Panc1 (cell line): ENCODE measurements at places on chromosomes 6 and 20.

DNA sequence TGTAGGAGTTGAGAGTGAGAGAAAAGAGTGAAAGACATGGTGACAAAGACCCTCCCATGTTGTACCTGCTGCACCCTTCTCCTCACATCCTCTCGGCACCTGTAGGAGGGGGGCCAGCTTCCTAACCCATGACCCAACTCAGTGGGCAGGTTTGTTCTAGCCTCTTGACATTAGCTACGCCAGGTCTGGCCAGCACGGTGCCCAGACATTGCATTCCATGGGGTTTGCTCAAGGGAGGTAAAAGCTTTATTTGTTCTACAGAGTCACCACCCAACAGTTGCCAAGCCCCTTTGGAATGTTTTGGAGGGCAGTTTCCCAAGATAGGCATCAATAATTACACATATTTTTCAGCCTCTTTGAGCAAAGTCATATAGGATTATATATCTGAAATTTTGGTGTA is 22.7 kb upstream of the TGM6 start:
- DNase-seq, result no peak

DNA sequence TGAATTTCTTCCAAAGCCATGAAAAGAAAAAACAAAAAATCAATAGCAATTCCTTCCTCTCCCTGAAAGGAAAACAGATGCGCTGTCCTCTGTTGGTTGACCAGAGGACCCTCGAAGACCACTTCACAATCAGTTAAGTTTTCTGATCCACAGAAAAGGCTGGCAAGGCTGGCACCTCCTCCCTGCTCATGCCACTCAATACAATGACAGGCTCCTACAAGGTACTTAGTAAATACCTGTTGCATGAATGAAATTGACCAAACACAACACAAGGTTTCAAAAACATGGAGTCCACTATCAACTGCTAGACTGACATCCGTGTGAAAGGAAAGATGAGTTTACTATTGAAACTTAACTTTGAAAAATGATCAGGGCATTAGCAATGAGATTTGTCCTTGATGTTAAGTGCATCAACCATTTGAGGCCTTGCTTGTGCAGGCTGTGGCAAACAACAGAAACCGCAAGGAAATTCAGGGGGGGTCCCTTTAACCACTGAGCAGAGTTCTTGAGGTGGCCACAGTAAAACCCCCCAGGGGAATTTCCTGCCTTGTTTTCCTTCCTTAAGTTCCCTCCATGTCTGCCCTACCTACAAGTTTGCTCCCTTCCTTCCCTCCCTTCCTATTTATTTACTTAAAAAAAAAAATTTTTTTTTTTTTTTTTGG is 27.9 kb upstream of the RTF2 start:
- no peak for DNase-seq

GRCh38 chr20:35994994-35995453 is 26.6 kb downstream of the CNBD2 start:
- peak; percentile 69 for DNase-seq

DNA sequence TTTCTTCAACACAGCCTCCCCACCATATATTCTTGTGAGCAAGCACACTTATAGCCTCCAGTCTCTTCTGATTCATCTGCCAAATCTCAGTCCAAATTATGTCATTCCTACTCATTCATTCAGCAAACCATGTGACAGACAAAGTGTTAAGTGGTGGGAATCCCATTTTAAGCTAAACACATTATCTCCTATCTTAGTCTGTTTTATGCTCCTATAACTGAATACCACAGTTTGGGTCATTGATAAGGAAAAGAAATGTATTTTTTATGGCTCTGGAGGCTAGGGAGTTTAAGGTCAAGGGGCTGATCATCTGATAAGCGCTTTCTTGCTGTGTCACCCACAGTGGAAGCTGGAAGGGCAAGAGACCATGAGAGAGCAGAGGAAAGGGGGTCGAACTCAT is 23.9 kb upstream of the SMIM13 start:
- no peak for DNase-seq

- no peak for DNase-seq
Measured at GRCh38 chr20:37452236-37452635, 68.8 kb upstream of the NNAT start.

- peak; percentile 17 for DNase-seq
Measured at GRCh38 chr6:121305957-121306607, 28.2 kb downstream of the TBC1D32 start.

DNA sequence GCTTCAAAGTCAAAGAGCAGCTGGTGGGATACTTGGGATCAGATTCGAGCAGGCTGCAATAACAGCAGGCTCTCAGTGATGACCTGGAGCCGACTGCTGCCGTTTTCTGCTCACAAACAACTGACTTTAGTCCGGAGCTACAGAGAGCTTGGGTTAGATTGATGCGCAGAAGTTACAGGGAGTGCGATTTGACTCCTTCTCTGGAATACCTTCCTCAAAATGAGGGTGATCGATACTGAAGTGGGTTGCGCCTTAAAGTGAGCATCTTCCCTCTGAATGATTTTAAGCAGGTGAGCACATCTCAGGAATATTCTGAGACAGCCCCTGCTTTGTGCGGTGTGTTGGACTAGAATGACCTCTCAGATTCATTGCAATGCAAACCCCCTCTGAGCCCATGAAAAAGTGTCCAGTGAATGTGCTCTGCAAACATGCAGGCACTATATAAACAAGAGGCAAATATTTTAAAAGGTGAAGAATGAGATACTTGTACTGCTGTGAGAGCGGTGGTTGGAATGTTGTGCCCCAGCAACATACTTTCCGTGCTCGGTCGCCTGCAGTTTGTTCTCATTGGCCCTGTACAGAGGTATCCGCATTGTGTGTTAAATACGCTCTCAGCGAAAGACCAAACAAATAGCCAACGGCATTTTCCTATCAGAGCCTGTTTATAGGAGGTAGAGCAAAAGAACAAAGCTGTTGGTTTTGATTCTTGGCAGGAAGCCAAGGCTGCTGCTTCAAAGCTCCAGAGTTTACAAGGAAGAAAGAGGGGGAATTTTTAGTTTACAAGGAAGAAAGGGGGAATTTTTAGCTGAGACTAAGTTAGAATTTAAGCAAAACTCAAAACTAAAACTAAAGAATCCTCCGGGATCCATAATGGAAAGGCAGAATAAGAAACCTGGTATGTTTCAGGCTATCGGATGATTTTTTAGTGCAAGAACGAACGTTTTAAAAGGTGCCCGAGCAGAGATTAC is 67.7 kb downstream of the PHACTR2 start:
- no peak for DNase-seq

DNA sequence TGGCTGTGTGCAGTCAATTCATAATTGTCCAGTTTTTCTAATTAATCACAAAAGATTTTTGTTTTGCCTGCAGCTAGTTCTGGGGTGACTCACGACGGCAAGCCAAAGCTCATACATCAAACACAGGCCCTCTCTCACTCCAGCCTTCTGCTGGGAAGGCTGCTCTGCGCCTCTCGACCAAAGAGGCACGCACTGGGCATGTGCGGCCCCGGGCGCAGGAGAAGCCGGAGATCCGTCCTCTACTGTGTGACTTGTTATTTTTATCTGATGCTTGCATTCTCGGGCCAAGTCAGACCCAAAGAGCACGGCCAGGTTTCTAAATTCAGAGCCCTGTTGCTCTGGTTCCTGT is 98.5 kb downstream of the TFAP2A start:
- DNase-seq, result no peak

DNA sequence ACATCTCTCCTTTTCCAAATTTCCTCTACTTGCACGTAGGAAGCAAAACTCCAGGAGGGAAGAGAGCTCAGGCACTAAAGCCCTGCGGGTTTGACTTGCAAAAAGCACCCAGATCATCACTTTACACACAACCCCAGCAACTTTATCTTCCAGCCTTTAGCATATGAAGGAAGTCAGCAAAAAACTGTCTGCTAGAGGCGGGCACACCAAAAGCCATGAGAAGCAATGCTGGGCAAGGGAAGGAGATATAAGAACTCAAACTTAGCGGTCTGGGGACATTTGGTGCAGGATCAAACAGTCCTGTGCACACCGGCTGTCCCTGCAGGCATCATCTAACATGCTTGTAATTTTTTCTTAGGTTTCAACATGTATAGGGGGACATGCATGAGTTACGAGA is 113.3 kb downstream of the JPH2 start:
- no peak for DNase-seq

- no peak for DNase-seq
Measured at GRCh38 chr6:67653561-67653960, 981.5 kb upstream of the ADGRB3 start.

DNA sequence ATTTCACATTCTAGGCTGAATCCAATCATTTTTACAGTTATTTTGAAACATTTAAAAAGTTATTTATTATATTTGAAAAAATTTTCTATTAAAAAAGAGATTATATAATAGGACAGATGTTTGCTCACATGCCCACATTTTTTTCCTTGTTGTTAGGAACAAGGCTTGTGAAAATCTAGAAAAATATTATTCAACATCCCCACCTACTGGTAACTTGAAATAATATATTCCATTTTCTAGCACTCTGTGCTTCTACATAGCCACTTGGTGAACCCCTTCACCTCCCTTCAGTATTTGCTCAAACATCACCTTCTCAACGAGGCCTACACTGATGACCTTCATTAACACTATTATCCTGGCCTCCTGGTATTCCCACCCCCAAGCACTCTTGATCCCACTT is 18.3 kb upstream of the GPRC6A start:
- peak; percentile 24 for DNase-seq

DNA sequence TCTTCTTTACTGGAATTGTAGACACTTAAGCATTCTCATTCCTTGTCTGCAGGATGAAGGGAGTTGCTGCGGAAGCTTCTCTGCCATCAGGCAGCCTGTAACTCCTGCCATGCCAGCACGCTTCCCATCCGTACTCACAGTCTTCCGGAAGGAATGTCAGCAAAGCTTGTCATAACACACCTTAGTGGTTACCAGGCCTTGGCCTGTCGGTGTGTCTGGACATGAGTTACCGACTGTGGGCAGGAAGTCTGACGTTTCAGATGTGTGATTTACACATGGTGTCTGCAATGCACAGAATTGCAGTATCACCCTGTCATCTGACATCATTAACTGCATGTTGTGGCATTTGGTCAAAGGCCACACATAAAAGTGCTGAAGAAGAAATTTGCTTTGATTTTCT is 102.2 kb downstream of the SLC24A3 start:
- DNase-seq, result no peak

GRCh38 chr20:3563548-3564177 is 92.8 kb downstream of the ATRN start:
- peak; percentile 33 for DNase-seq

- DNase-seq, result peak; percentile 43
Measured at GRCh38 chr20:63627129-63627750, 339 bp upstream of the GMEB2 start.

DNA sequence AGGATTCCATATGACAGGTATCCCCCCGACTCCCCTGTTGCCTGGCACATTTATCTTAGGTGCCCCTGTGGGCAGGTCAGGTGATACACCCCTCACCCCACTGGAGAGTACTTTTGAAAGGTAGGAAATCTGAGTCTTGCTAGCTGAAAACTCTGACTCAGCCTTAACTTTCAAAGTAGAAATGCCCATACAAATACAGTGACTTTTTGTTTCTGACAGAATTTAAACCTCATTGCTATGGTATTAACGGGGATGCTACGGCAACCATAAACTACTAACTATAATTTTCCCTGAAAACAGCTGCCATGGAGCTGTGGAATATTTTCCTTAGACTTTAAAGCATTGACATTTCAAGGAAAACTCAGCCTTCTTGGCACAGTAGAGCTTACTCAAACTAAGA is 536.0 kb downstream of the RFPL4B start:
- DNase-seq, result no peak

DNA sequence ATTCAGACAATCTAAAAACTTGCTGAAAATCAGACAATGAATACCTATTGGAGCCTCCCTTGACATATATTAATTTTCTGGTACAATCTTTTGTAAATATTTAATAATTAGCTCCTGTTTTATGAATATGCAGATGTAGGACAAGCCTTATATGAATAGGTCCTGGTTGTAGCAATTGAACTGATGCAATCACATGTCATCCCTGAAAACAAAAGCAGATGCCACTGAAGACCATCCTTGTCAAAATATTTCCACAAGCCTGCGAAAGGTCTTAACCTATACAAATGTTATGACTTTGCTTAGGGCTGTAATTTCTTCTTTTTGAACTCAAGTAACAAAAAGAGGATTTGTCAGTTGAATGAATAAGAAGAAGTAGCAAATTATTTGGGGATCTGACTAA is 722.1 kb downstream of the EYS start:
- DNase-seq, result no peak

DNA sequence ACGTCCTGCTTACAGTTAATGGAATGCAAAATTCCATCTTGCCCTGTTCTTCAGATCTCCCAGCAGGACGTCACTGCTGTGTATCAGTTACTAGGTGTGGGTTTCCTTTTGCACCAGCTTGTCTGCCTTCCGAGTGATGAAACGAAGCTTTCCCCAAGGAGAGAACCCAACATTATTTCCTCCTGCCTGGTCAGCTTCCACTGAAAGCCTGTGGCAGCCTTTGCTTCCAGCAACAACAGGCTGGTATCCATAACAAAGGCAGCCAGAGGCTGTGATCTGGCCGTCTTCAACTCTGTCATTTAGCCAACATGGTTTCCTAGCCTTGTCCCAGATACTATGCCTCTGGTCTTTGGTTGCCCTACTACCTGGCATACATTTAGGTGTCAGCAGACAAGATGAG is 78.9 kb upstream of the HEY2 start:
- no peak for DNase-seq

GRCh38 chr6:37693546-37694250 is 4.0 kb downstream of the MDGA1 start:
- no peak for DNase-seq

DNA sequence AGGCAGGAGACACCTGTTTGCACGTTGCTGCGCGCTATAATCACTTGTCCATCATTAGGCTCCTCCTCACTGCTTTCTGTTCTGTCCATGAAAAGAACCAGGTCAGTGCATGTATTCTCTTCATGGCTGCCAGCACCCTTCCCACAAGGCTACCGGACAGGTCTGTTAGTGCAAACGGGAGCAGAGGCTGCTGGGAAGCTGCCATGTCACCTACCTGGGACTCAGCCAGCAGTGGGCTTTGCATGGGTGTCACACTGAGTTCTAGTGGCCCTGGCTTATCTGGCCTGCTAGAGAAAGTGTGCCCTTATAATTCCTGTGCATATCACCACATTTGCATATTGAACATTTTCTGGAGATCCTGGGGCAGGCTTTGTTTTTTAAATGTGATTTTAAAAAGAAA is 24.8 kb downstream of the LYRM2 start:
- DNase-seq, result no peak

DNA sequence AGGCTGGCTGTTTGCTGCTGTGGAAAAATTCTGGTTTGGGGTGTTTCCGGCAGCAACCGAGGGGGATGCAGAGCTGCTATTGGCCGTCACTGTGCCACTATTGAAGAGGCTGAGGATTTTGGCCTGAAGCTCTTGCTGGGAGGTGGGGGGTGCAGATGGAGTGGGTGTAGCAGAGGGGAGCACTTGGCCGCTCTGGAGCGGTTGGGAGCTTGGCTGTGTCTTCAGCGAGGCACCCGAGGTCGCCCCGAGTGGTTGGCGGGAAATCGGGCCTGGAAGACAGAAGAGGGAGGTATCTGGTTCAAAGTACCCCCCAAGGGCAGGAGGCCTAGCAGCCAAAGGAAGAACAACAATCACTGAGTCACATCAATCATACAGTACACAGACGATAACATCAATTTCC is 27.1 kb downstream of the NCOA5 start:
- DNase-seq, result no peak
